Calu3 (cell line): ENCODE measurements at places on chromosomes 13 and 19. TPM values are rescaled to one million over a fixed set of nuclear protein-coding genes. Genes with fewer than 3 reads are reported as not detected.

DNA sequence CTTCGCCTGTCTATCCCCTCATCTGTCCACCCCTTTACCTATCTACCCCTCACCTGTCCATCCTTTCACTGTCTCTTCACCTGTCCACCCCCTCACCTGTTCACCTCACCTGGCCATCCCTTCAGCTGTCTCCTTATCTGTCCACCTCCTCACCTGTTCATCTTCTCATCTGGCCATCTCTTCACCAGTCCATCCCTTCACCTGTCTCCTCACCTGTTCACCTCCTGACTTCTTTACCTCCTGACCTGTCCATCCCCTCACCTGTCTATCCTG, 13.2 kb upstream of the KANK2 start:
- no peak for DNase-seq

DNA sequence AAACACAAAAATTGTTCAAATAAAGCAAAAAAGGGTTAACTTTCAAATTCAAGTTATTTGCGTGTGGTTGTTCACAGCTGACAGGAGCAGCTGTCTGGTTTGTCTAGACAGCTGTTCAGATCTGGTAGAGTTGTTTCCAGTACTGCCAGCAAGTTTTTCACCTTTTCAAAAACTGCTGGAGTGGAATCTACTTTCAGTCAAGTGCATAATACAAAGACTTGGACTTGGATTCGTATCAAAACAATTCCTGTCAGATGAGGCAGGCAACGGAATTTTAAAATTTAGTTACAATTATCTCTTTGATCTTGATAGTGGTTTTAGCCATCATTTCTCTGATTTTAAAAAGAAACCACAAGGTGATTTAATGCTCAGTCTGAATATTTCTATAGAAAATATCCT, 51.7 kb upstream of the EEF1AKMT1 start:
- no peak for DNase-seq

DNA sequence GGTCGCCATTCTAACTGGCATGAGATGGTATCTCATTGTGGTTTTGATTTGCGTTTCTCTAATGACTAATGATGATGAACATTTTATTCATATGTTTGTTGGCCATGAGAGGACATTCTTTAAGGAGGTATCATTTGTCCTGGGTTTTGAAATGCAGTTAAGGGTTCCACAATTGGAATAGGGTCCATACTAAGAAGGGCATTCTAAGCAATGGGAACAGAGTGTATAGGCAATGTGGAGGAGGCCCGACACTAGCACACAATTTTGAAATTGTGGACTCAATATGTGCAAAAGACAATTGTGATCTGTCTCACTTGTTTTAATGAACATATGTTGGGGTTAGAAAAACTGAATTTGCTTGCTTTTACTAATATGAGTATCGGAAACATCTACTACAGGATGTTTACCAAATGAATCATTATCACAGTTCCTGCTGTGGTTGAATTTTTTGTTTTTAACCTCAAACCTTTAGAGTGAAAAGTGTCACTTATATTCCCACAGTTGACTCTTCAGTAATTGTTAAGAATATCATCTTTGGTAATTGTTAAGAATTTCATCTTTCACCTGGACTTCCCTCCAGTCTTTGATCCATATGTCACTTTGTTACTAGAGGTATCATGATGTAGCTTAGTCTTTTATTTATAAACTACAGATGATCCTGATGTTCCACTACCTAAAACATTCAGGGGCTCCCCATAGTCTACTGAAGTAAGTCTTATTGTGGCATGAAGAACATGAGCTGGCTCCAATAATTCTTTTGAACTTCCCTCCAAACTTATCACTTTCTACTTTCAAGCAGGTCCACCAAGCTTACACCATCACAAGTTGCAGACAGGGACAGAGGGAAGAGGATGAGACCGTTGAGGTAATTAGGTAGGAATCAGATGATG, 109.7 kb upstream of the KLF12 start:
- DNase-seq, result no peak

GRCh38 chr13:33489563-33489962, 204.0 kb upstream of the STARD13 start:
- no peak for DNase-seq

- no peak for DNase-seq
Measured at GRCh38 chr19:5287066-5287465, 53.5 kb downstream of the PTPRS start.

- no peak for DNase-seq
Measured at GRCh38 chr13:44786756-44787155, 202.5 kb downstream of the NUFIP1 start.

DNA sequence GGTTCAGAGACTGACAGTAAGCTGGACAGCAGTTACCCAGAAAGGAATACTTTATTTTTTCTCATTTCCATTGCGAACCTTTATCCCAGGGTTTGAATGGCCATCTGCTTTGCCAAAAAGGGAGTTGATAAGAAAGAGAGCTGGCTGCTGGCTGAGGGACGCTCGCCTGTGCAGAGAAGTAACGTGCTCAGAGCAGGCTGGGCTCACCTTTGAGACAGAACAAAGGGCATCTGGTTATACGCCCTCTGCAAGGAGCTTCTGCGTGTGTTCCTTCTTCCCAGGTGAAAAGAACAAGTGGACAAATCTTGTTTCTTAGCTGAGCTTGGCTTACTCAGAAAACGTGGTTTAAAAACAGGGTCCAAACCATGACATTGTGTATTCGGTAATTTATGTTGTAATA, 47.4 kb downstream of the EFNB2 start:
- DNase-seq, result no peak

DNA sequence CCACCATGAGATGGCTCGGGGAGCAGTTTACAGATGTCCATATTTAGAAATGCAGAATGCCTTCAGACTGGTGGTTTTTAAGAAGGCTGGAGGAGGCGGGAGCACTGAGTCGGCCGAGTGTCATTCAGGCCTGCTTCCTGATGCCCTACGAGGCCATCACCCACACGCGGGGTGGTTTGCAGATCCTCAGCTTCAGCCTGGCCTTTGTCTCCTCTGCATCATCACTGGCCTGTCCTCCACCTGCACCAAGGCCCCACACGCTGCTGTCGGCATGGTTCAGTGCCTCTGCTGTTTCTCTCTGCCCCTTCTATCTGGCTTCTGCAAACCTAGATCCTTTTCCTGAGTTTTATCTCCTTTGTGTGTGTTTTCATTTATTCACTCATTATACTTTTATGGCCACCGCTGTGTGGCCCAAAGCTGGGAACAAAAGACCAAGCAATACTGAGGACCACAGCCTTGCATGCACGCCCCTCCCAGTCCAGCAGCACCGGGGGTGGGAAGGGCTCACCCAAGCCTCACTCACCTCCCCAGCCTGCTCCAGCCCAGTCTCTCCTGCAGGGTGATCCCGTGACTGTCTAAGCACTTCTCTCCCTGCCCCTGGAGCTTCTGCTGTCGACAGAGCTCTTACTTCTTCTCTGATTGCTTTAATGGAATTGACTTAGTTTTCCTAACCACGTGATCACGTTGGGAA, 240.8 kb downstream of the TEX29 start:
- DNase-seq, result no peak

- no peak for DNase-seq
Measured at GRCh38 chr13:66853564-66853963, 376.6 kb downstream of the PCDH9 start.

GRCh38 chr13:106063591-106064313, 471.7 kb downstream of the EFNB2 start:
- DNase-seq, result no peak

DNA sequence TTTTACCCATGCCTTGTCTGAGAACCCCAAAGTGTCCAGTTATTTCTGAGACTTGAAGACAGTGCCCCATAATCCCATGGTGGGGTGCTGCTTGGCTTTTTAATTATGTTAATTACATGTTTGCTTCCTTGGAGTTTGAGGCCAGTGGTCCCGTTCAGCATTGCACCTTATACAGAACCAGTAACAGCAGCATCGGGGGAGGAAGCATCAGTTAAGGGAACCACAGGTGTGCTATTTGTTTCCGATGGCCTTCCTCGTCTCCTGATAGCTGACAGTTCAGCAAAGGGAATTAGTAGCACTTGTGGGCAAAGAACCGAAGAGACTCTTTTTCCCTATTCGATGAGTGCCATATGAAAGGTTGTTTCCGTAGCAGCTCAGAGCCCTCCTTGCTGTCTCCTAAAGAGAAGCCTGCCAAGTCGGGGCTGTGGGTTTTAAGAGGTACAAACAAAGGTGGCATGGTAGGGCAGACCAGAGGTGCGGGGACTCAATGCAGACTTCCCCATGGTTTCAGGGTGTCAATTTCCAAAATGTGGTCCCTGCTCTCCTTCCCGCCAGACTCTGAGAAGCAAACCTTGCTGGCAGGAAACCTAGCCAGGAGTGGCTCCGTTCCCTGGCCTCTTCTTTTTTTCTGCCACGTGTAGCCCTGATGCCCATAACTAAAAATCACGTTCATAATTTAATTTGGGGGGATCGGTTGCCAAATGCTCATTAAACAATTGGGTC, 225.2 kb upstream of the TSHZ3 start:
- DNase-seq, result no peak

The CRB3 gene
- 45.6 and 47.6 TPM in 2 replicates for total RNA-seq

The VMAC gene
- 4.3 and 5.5 TPM in 2 replicates for total RNA-seq

The TBXA2R gene
- total RNA-seq, result 0.20 and 0.24 TPM in 2 replicates

The KCNC3 gene
- total RNA-seq, result 5.3 and 6.8 TPM in 2 replicates
